Naive thymus-derived CD4-positive, alpha-beta T cell (primary cell): ENCODE measurements at places on chromosomes 13 and 19.

DNA sequence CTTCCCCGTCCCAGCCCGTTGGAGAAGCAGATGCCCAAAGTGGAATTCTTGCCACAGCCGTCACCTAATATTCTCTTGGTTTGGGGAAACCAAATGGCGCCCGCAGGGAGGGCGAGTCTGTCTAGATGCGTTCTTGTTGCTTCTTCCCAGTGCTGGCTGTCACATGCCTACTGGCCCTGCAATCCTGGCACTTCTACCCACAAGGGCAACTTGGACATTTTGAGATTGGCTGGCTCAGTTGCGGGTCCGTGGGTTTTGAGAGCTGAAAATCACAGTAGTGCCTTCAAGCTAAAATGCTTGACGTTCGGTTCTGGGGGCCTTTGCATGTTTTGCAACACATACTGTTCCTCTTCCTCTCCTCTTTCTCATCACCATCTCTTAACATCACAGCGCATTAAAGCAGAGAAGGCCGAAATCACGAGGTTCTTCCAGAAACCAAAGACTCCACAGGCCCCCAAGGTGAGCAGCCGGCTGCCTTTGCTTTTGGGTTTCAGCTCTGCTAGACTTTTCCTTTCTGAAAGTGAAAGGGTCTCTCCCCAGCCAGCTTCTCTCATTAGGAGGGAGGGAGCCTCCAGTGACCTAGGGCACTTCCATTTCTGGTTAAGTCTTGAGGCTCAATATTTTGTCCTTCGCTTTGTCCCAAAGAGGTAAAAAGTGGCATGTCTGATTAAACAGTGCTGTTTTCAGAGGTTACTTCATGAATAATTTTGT lies 21.1 kb downstream of the CHAF1A start:
- no peaks in the 10 kb centered on the region for H3K4me1 ChIP-seq
- H3K4me3 ChIP-seq = no peak overlapping the region
- no peaks in the 10 kb centered on the region for H3K36me3 ChIP-seq
- DNase-seq = no peak
- no peaks in the 10 kb centered on the region for H3K27me3 ChIP-seq
- H3K27ac ChIP-seq = no peak overlapping the region

DNA sequence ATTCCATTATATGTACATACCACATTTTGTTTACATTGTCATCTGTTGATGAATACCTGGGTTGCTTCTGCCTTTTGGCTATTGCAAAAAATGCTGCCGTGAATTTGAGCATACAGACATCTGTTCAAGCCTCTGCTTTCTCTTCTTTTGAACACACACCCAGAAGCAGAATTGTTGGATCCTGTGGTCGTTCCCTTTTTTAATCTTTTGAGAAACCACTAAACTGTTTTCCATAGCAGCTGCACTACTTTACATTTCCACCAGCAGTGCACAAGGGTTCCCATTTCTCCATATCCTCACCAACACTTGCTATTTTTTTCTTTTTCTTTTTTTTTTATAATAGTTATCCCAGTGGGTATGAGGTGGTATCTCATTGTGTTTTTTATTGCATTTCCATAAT lies 123.5 kb downstream of the TEX29 start:
- H3K4me3 ChIP-seq = no peak overlapping the region
- H3K36me3 ChIP-seq = no peaks in the 10 kb centered on the region
- H3K4me1 ChIP-seq = no peaks in the 10 kb centered on the region
- H3K27ac ChIP-seq = no peak overlapping the region
- H3K27me3 ChIP-seq = no peaks in the 10 kb centered on the region

- H3K36me3 ChIP-seq = no peaks in the 10 kb centered on the region
- H3K27me3 ChIP-seq = no peaks in the 10 kb centered on the region
- H3K4me1 ChIP-seq = no peaks in the 10 kb centered on the region
- H3K4me3 ChIP-seq = no peak overlapping the region
Observed at GRCh38 chr19:7483720-7484201, 5.1 kb downstream of the PEX11G start.

DNA sequence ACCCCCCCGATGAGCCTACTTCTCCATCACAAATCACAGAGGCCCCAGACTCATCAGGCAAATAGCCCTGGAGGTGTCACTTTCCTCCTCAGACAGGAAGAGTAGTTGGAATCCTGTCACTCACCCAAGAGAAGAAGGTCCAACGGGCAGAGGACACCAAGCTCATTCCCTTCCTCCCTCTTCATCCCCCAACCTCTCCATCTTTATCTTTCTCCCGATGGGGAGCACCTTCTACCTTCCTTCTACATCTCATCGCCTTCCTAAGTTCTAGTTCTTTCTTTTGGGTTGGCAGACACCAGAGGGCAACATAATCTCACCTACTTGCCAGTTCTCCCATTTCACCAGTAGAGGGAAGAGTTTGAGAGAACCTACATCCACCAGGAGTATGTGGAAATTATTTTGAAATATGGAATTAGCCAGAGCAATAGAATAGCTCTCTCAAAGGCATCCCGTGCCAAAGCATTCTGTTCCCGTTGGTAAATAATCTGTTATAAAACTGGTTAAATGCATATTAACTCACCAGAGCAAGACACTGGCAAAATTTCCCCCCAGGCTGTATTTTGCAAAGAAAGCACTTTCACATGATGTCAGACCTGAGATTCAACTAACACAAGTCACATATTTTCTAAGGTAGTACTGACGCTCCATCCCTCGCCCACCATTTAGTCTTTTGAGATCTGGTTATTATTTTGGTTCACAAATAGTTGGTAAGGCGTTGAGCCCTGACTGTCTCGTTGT lies 55.0 kb downstream of the ZIC5 start:
- peaks cover 8% of the 10 kb centered on the region for H3K4me1 ChIP-seq
- no peak for DNase-seq
- H3K27me3 ChIP-seq = no peaks in the 10 kb centered on the region
- no peaks in the 10 kb centered on the region for H3K36me3 ChIP-seq
- no peak overlapping the region for H3K27ac ChIP-seq

DNA sequence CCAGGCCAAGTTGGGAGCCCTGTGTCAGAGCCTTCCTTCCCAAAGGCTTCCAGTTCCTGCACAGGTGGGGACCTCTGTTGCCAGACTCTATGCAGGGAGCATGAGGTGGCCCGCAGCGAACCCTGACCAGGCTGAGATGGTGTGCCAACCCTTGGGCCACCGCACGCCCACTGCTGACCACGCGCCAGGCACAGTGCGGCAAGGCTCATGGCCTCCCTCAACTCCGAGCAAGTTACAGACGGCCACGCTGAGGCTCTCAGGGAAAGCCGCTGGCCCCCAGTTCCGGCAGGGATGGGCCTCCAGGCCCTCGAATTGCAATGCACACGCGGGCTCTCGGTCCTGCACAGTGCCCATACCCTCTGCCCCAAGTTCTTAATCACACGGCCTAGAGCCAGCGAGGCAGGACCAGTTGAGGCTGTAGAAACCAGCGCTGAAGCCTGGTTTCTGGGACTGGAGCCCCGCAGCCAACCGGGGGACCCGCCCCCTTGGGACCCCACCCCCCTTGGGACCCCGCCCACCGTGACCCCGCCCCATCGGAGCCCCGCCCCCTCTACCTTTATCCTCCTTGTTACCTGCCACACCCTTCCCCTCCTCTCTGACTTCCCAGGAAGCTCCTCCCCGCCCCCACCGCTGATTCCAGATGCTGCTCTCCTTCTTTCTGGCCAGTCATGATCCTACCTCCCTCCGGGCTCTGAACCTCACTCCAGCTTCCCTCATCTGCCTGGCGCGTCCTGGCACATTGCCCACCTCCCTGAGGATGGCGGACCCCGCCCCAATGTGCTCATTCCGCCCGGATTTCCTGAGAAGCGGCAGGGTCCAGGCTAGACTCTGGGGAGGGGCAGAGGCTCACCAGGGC lies 6.0 kb downstream of the PEX11G start:
- no peak for DNase-seq
- H3K4me3 ChIP-seq = no peak overlapping the region
- no peaks in the 10 kb centered on the region for H3K4me1 ChIP-seq
- H3K27ac ChIP-seq = no peak overlapping the region

DNA sequence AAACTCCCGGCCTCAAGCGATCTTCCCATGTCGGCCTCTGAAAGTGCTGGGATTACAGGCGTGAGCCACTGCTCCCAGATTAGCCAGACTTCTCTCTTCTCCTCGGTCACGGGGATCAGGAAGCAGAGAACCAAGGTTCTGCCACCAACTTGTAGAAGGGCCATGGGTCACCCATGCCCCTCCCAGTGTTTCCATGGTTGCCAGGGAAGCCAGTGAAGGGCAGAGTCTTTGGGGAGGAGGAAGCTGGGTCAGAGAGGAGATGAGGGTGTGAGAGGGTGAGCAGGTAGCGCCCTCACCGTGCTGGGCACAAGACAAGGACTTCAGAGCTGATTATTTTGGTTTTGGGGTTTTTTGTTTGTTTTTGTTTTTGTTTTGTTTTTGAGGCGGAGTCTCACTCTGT lies 77.1 kb downstream of the GNG7 start:
- H3K27me3 ChIP-seq = no peaks in the 10 kb centered on the region
- no peaks in the 10 kb centered on the region for H3K36me3 ChIP-seq
- no peak for DNase-seq
- H3K4me1 ChIP-seq = peaks cover 28% of the 10 kb centered on the region
- no peak overlapping the region for H3K4me3 ChIP-seq
- H3K27ac ChIP-seq = no peak overlapping the region
